ENCODE measurements at places on chromosomes 13 and 19. TPM values are rescaled to one million over a fixed set of nuclear protein-coding genes. Genes with fewer than 3 reads are reported as not detected.
A peak's percentile ranks its signal among the peaks of the same experiment; 100 is the strongest.

The PINLYP gene
- total RNA-seq, result 13.8 TPM

The BST2 gene
- 124 TPM for total RNA-seq

The ONECUT3 gene
- total RNA-seq, result not detected

- H3K4me3 ChIP-seq, result no peak overlapping the region
- no peak for DNase-seq
- no peaks in the 10 kb centered on the region for H3K36me3 ChIP-seq
- H3K27ac ChIP-seq, result no peak overlapping the region
- no peaks in the 10 kb centered on the region for H3K4me1 ChIP-seq
These were observed 2.4 kb downstream of the DZIP1 start for GRCh38 chr13:95642028-95642621.

- DNase-seq, result no peak
- H3K4me1 ChIP-seq, result peaks cover 6% of the 10 kb centered on the region
- no peaks in the 10 kb centered on the region for H3K36me3 ChIP-seq
These were observed at the start of gene BTBD2 for GRCh38 chr19:2015608-2015950. BTBD2 (minus strand) TSS chr19:2015714; CDS start chr19:2015703, 11 bp downstream.

GRCh38 chr13:93982179-93982918 lies 497.1 kb downstream of the DCT start:
- no peaks in the 10 kb centered on the region for H3K4me1 ChIP-seq
- no peak overlapping the region for H3K27ac ChIP-seq
- H3K27me3 ChIP-seq, result no peaks in the 10 kb centered on the region
- H3K36me3 ChIP-seq, result no peaks in the 10 kb centered on the region

DNA sequence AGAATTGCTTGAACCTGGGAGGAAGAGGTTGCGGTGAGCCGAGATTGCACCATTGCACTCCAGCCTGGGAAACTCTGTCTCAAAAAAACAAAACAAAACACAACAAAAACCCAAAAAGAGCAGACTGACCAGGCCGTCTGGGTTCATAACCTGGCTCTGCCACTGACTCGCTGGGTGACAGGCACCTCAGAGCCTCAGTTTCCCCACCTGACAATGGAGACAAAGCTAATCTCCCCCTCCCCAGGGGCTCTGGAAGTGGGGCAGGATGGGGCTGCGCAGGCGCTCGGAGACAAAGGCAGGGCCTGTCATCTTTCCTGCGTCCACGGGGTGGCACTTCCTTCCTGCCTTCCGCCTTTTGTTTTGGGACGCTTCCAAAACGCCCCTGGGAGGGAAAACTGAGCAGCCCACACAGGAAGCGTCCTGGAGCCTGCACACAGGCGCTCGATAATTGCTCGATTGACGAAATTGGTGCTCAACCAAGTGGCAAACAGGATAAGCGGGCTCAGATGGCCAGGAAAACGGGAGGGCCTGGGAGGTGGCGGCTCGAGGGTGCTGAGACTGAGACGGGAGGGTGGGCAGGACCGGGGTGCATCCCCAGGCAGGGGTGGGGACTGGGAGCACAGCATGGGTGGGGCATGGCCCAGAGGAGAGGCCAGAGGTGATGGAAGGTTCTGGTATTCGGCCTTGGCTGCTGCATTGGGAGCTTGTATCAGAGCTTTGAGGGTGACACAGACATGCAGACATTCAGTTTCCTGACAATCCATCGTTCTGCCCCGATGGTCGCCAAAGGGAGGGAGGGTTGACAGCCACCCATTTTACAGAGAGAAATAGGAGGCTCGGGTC lies 17.8 kb downstream of the SPC24 start:
- no peak overlapping the region for H3K27ac ChIP-seq
- H3K27me3 ChIP-seq, result no peaks in the 10 kb centered on the region
- H3K4me1 ChIP-seq, result peaks cover 13% of the 10 kb centered on the region
- peak; percentile 33 for DNase-seq

DNA sequence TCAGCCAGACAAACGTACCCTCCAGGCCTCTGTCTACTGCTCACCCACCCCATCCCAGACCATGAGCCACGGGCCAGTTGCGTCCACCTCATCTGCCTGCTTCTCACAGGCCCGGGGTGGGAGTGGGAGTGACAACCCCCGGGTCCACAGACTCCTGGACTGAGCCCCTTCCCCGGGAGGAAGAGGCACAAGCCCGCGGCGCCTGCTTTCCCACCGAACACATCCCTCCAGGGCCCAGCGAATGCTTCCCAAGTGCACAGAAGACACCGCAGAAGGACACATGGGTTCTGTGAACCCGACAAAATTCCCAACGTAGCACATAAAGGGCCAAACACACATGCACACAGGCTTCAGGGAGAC lies 18.0 kb upstream of the PLPP2 start:
- no peak overlapping the region for H3K27ac ChIP-seq
- H3K36me3 ChIP-seq, result peaks cover 8% of the 10 kb centered on the region
- H3K4me3 ChIP-seq, result no peak overlapping the region
- H3K27me3 ChIP-seq, result no peaks in the 10 kb centered on the region
- DNase-seq, result no peak

GRCh38 chr19:43784981-43785808 lies 4.4 kb upstream of the KCNN4 start:
- H3K27me3 ChIP-seq, result no peaks in the 10 kb centered on the region
- H3K27ac ChIP-seq, result peak overlapping the region; percentile 54
- DNase-seq, result no peak

DNA sequence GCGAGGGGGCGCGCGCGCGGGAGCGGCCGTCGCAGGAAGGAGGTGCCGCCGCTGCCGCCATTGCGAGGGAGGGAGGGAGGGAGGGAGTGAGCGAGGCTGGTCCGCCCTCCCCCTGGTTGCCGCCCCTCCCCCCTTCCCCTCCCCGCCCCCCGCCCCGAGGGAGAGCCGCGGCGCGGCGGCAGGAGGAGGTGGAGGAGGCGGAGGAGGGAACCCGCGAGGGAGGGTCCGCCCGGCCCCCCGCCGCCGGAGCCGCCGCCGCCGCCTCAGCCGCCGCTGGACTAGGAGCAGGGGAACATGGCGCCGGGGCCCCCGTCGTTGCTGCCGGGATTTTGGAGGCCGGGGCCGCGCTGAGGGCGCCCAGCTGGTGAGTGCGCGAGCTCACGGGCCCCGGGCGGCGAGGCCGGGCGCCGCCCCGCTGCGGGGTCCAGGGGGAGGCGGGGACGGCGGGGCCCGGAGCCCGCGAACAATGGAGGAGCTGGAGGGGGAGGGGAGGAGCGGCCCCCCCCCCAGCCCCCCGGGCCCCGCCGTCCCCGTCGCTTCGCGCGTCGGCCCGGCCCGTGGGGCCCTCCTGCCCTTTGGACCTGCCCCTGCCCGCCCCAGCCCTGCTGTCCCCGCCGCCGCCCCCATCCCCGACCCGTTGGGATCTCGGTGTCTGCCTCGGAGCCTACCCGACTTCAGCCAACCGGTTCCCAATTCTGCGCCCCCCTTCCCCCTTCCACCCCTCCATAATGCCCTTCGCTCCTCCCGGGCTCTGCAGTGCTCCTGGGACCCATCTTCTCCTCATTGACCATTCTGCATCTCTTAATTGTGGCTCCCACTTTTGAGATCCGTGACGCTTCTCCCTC lies at the start of gene ARHGAP35:
Gene ARHGAP35, plus strand, starts transcription at position 152 of the 845 bp plus-strand sequence. CDS start 57,679 bp downstream, outside the sequence.
- H3K36me3 ChIP-seq, result no peaks in the 10 kb centered on the region
- DNase-seq, result no peak
- H3K4me3 ChIP-seq, result peak within 1 kb of the TSS; percentile 86
- peak within 1 kb of the TSS; percentile 79 for H3K27ac ChIP-seq
- H3K4me1 ChIP-seq, result peaks cover 41% of the 10 kb centered on the region
- H3K27me3 ChIP-seq, result no peaks in the 10 kb centered on the region
